GM04504 (cell line): ENCODE measurements at places on chromosomes 16 and 17.

DNA sequence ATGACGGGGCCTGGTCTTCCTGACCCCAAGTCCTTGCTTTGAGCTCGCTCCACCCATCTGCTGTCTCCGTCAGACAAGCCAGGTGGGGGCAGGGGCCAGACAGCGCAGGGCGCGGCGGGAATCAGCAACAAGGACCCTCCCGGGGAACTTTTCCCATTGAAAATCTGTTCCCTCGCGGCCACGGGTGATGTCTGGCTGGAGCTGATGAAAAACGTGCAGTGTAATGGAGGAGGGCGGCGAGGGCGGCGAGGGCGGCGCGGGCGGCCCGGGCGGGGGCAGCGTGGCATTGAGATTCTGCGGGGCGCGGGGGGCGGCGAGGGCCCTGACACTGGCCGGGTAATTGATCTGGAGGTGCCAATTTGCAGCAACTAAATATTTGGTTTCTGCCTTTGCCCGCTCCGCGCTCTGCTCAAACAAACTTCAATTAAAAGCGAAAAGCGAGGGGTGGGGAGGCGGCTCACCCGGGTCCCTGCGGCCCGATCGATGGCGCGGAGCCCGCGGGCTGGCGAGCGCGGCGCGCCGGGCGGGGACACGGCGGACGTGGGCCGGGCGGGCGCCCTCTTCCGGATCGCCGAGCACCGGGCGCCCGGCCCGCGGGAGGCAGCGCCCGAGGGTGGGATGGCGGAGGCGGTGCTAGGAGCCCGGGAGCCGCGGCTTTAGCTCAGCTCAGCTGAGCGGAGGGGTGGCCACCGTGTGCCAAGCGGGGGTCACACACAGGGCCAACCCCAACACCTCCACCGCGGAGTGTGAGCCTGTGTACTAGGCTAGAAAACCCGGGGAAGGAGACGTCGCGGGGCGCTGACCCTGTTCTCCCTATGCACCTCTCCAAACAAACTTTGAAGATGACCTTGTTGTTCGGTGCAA, 32.4 kb downstream of the DCAKD start:
- peak; percentile 35 for DNase-seq

- DNase-seq, result no peak
Observed at GRCh38 chr17:63270610-63271009, 175.5 kb downstream of the CYB561 start.

- no peak for DNase-seq
Observed at GRCh38 chr16:52925143-52925542, 127.6 kb downstream of the CHD9NB start.

DNA sequence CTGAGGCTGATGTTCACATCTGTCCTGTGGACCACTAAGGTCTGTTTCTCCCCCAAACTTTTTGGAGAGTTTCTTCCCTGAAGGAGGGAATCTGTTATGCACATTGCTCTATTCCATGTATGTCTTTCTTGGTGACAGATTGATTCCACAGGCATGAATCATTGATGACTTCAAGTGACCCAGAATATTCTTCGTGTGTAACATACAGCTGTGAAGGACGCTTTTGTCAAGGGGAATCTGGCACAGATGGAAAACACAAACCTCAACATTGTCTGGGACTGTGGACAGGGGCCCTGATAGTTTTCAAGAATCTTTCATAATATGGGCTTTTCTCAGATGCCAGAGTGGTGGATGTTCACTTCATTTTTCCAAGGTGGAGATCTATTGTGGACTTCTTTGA, 223.1 kb upstream of the MAF start:
- no peak for DNase-seq

DNA sequence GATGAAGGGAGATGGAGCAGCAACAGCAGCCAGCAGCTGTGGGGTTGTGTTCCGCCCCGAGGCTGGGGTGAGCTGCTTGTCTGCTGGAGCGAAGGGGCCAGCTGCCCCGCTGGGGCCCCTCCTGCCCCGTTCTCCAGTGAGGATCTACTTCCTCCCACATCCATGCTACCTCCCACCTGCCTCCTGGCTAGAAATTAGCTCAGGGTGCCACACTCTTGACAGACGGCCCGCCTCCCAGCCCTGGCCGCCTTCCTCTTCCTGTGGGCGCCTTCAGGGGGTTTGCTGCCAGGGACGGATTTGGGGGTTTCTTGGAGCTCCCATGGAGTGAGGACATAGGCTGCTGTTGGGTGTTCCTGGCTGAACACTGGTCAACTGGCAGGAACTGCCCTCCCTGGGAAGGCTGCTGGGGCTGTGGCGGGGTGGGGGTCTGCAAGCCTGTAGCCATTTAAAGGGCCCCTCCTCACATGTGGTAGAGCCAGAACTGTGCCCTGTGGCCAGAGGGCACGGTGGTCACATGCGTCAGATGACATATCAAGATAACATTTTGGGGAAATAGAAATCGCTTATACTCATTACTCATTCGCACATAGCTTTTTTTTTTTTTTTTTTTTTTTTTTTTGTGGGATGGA, 13.1 kb downstream of the TBC1D24 start:
- no peak for DNase-seq

GRCh38 chr16:74709441-74709877, 8.8 kb upstream of the MLKL start:
- DNase-seq, result peak; percentile 41

DNA sequence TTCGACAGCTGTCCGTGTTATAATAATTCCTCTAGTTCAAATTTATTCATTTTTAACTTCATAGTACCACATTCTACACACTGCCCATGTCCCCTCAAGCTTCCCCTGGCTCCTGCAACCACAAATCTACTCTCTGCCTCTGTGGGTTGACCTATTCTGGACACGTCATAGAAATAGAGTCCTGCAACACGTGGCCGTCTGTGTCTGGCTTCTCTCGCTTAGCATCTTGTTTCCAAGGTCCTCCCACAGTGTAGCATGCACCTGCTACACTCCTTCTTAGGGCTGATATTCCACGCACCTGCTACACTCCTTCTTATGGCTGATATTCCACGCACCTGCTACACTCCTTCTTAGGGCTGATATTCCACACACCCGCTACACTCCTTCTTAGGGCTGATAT, 16.5 kb downstream of the SCGB1C2 start:
- DNase-seq, result no peak

- DNase-seq, result no peak
Observed at GRCh38 chr16:83312015-83312717, 495.6 kb upstream of the HSBP1 start.

- no peak for DNase-seq
Observed at GRCh38 chr17:4512156-4513112, 13.8 kb downstream of the SPNS2 start.

- no peak for DNase-seq
Observed at GRCh38 chr17:67570797-67571196, 146.9 kb upstream of the NOL11 start.

GRCh38 chr17:5410594-5411272, 8.7 kb downstream of the NUP88 start:
- DNase-seq, result no peak

GRCh38 chr17:38697061-38697820, 7.8 kb upstream of the MLLT6 start:
- no peak for DNase-seq

DNA sequence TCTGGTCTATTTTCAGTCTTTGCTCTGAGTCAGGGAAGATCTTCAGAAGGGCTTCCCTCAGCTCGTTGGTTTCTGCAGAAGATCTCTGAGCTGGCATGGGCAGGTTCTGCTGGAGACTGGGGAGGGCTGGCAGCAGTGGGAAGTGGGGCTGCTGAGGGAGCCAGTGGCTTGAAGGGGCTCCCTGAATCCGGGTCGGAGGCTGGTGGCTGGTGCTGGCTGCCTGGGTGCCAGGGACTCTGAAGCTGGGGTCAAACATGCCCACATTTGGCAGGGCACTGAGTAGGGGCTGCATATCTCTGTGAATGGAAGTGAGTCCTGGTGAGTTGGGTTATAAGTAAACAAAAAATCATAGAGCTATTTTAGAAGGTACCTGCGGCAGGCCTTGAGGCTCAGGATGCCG, 67.0 kb downstream of the N4BP1 start:
- no peak for DNase-seq

DNA sequence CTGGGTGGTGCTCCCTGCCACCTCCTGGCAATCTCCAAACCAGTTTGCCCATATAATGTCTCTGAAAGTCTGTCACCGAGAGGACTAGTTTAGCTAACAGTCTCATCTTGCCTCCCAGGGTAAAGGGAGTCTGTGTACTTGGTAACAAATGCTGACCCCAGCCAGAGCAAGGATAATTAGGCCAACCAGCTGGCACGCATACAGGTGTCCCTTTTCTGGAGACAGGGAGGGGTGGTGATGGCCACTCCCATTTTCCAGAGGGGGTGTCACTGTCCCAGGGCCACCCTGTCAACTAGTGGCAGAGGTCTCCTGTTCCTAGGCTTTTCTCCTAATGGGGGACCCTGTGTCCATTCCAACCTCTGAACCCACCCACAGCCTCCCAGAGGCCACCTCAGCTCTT, 8.1 kb downstream of the FAM83G start:
- DNase-seq, result no peak

- no peak for DNase-seq
Observed at GRCh38 chr16:82157534-82157812, 12.6 kb downstream of the MPHOSPH6 start.

- DNase-seq, result no peak
Observed at GRCh38 chr17:82444941-82445521, 5.5 kb downstream of the CYBC1 start.

- DNase-seq, result no peak
Observed at GRCh38 chr17:7557775-7558543, 591 bp upstream of the TNFSF13 start.

GRCh38 chr16:89422527-89422904, 67.8 kb downstream of the ANKRD11 start:
- no peak for DNase-seq

- no peak for DNase-seq
Observed at GRCh38 chr17:40632216-40632615, 15.4 kb downstream of the SMARCE1 start.

DNA sequence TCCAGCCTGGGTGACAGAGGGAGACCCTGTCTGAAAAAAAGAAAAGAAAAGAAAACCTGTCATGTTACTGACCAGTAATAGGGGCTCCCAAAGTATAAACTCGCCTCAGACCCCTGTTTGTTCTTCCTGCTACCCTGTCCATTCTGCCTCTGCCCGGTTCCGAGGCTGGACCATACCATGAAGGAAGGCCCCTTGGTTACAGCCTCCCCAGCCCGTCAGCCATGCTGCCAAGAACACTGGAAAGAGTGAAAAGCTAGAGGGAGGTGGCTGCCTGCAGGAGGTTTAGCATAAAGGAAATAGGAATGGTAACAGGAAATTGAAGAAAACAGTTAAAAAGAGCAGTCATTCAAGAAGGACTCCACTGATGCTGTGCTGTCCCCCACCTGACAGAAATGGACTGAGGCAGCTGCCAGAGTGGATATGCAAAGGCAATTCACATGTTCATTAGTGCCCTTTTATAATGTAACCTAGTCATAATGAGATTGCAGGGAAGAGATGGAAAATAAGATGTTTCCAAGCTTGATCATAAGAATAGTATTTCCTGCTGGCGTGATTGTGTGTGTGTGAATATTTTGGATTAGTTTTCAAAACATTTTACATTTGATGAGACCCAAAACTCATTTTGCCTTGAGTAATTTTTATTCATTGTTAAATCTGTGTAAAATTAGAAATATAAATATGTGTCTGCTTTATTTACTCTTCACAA, 102.6 kb downstream of the GOSR1 start:
- no peak for DNase-seq

- peak; percentile 84 for DNase-seq
Observed at GRCh38 chr16:73031155-73031866, 16.6 kb downstream of the ZFHX3 start.

DNA sequence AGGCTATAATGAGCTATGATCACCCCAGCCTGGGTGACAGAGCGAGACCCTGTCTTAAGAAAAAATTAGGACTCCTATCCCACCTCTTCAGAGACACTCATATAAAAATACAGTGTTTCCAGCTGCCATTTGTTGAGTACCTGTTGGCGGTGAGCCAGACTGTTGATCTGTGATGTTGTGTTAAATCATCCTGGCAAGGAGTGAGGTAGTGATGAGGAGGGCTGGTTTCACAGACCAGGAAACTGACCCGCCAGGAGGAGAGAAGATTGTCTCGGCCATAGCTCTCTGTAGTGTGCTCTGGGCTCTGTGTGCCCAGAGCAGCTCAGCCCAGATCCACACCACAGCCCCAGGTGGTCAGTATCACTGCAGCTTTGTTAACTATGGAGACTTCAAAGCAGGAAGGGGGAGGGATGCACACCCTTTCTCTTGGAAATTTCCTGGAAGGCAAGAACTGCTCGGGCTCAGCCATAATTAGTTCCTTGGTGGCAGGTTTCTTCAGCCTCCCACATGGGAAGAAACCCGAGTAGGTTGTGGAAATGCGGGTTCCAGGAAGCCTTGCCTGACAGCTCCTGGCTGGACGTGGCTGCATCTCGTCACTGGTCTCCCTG, 343.0 kb downstream of the SNX29 start:
- DNase-seq, result no peak

DNA sequence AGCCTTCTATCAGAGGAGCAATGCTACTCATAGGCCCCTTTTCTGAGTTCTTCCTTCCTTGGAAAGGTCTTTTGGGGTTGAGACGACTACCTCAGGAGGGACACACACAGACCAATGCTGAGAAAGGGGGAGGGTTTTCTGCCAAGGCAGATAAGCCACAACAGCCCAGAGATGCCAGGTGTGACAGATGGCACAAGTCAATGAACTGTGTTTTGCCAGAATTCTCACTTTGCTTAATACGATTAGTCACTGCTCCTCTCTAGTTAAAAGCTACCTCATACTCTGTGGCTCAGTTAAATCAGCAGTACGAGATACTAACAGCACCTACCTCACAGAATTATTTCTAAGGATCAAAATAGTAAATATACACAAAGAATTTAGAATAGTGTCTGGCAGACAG, 8.0 kb downstream of the BRD7 start:
- DNase-seq, result no peak

- peak; percentile 58 for DNase-seq
Observed at GRCh38 chr16:69448470-69449193, 24.2 kb downstream of the CYB5B start.

DNA sequence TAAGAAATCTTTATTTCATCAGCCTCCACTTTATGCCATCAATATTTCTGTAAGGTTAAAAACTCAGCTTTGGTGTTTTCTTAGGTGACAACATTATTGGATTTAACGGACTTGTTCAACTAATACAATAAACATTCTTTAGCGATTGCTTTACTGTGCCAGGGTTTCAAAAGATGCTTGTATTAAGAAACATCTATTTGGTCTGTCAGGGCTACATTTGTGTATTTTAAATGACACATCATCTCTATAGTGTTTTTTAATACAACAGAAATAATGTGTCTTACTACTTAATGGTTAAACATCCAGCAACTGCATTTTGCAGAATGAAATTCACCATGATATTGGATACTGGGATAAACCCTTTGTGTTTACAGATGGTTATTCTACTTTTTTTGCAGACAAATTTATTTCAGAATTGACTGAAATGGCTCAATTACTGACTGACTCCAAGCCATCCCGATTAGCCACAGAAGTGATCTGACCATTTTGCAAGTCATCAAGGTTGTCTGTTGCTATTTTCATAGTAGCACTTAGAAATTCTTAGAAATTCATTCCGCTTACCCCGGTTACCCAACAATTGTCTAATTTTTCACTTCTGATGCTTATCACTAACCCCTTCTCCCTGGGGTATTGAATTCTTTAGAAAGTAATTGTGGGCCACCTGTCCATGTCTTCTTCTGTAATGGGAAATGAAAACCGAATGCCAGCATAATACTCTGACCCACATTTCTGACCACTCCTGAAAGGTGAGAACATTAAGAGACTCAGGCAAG, 63.7 kb downstream of the HS3ST3A1 start:
- DNase-seq, result no peak
